ENCODE measurements at places on chromosomes 4 and X.

DNA sequence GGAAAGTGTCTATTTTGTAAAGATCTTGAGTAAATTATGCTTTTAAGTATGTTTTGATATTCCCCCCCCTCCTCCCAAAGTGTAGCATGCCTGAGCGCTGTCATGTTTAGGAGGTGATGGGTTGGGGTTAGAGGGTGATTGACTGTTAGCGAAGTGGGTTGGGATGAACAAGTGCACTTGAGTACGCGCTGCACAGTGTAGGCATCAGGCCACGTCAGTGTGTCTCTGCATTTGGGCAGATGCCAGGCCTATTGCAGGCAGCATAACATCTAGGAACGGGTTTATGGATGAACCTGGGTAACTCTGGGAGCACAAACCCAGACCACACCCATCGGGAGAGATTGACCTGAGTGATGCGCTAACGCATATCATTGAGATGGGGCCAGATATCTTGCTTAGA, 111.2 kb downstream of the TBL1X start:
- DNase-seq: no peak

DNA sequence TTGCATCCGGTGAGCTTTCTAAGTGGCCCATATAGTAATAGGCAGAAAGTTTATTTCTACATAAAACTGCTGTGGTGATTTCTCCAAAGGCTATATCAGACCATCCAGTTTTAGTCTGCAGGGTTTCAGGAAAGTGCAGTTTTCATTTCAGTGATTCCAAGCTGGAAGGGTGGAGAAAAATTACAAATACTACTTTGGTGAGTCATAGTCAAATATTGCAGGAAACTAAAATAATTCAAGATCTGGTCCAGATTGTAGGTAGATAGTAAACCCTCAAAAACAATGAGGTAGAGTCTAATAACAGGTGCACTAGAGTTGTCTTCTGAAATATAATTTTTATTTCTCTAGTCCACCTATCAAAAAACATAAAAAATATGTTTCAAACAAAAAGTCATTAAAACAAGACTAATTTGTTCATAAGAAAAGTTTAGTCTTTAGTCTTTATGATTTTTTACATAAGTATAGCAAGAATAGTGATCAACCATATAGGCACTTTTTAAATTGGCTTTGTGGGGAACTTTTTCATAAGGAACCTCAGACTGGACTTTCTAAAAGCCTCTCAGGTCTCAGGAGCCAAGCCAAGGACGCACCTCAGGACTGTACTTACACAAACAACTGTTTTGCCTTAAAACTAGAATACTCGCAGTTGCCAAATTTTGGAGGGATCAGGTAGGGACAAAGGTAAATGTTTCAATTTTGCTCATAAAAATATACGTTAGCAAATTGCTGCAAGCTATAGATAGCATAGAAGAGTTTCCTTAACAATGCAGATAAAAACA, 101.8 kb upstream of the TLR3 start:
- DNase-seq: no peak

DNA sequence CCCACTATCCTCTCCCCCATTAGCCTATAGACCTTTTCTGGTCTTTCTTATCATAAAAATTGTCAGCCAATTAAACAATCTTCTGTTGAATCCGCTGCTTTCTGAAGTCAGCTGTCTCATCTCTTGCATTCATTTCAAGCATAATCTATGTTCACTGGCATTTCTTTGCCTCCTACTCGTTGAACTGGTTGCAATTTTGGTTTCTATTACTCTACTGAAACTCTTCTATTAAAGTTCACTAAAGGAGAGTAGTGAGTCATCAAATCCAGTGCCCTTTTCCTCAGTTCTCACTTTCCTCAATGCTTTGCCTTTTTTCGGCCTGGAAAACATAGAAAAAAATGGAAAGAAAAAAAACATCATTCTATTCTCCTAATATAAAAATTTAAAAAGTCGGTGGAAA, 23.9 kb upstream of the CXCL13 start:
- DNase-seq: no peak

DNA sequence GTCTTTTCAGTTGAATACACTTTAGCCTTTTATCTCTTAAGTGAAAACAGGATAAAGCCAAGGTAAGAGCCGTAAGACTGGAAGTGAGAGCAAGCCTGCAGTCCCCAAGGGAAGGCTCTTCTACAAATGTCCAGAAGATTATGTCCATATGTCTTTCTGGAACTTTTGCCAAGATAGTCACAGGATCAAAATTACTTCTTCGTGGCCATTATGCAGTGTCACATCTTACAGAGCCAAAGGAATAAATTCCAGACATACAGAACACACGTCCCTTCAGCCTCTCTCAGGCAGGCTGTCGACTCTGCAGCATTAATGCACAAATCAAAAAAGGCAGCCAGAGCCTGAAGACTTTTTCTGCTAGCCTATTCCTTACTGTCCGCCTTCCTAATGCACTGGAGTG, 10.9 kb upstream of the GATB start:
- no peak for DNase-seq

DNA sequence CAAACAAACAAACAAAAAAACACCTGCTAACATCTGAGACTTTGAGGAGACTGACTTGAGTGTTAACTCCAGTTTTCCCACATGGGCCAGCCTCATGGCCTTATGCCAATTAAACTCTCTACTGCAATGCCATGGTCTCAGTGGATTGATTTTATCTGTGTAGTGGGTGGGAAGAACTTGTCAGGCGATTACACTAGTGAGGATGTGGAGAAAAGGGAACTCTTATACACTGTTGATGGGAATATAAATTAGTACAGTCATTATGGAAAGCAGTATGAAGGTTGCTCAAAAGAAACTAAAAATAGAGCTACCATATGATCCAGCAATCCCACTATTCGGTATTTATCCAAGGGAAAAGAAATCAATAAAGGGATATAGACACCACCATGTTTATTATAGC, 12.8 kb upstream of the XIAP start:
- no peak for DNase-seq

- no peak for DNase-seq
Measured at GRCh38 chrX:136204571-136204970, 46.6 kb downstream of the MAP7D3 start.

DNA sequence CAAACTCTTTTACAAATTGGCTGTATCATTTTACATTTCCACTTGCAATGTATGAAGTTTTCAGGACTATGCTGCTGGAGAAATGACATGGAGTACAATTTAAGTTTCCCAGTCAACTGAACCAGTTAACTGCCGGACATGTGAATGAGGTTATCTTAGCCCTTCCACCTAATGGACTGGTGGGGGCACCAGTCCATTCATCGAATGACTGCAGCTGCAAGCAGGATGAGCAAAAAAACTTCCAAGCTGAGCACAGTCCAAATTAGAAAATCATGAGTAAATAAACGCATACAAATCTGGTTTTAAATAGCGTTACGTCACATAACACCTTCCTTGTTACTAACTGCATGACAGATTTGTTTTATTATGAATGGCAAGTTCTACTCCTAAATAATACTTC, 1131.5 kb downstream of the PCDH18 start:
- no peak for DNase-seq

GRCh38 chr4:55132775-55133174, 7.4 kb upstream of the KDR start:
- DNase-seq: no peak

DNA sequence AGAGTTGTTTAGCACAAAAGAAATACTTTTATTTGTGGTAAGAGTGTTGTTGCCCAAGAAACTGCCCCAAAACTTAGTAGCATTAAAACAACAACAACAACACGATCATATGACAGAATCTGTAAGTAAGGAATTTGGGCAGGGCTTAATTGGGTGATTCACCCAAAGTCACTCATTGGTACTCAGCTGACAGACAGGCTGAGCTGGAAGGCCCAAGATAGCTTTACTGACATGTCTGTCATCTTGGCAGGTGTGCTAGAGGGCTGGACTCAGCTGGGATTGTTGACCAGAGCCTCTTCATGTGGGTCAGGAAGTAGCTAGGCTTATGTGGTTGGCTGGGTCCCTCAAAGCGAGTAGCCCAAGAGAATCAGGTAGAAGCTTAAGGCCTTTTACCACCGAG, 52.3 kb downstream of the KIAA0232 start:
- DNase-seq: no peak

GRCh38 chr4:100295792-100296191, 105.5 kb upstream of the DDIT4L start:
- no peak for DNase-seq

DNA sequence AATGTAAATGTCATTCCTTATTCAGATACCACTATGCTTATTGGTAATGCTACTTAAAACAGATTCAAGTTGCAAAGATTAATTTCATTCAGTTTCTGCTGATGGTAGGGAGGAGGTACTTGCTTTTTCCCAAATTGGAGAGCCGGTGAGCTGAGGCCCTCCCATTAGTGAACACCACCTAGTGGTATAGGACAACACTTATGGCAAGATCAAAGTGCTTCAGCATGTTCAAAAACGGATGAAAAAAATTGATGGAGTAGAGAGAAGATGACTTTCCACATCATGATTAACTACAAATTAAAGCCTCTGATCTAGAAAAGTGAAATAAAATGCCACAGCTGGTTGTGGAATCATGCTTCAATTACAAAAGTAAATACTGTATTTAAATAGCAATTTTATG, 112.9 kb downstream of the MBNL3 start:
- no peak for DNase-seq

DNA sequence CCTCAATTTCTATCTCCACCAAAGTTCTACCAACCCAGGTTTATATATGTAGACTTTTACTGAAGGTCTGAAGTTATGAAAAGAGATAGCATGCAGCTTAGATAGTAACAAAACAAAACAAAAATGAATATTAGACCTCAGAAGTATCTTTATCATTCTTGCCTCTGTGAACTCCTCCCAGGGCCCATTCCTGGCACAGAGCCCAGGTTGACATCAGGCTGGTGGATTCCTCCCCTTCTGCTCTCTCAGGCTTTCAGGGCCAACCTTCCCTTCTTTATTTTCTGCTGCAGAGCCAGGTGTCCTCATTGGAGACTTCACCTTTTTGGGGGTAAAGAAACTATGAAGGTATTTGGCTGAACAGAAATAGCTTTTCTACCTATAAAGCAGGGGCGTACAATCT, 112.8 kb upstream of the PITX2 start:
- DNase-seq: no peak

DNA sequence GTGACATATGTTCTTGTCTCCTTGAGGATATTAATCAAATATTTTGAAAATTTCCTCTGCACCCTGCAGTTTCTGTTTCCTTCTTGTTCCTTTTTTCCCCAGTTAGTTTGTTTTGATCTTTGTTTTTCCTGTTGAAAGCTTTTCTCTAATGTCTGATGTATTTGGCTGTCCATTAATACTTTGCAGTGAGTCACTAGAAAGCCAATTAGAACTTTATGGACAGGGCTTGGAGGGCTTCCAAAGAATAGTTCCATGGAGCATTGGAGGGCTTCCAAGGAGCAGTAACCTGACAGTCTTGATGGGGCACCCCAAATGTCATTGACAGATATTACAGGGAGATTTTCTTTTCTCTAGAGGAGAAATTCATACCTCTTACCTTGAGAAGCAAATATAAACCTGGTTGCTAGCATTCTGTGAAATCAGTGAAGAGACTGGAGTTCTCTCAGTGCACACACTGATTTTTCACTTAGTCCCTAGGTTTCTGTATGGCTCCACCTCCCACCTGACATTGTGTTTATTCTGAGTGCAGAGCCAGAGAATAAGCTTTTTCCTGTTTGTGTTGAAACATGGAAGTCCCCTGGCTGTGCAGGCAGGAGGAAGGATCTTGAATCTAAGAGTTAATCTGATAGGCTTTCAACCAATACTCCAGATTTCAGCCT, 26.5 kb downstream of the SPARCL1 start:
- no peak for DNase-seq

DNA sequence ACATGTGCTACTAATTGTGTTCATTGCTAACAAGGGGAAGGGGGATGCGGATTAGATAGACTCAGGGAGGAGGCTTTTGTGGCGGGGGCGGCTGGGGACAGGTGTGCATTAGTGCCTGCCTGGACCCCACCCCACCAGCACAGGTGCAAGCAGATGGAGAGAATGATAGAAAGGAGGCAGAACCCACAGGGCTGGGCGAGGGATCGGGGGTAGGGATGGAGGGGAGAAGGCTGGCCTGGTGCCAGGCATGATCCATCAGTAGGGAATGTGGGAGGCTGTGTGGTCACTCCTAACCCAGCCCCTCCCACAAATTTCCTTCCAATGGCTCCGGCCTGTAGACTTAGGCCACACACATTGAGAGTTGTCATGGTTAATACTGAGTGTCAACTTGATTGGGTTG, 30.5 kb upstream of the CRMP1 start:
- no peak for DNase-seq

GRCh38 chr4:72577211-72577610, 8.2 kb upstream of the ADAMTS3 start:
- no peak for DNase-seq

- DNase-seq: no peak
Measured at GRCh38 chr4:26503427-26503826, 13.1 kb upstream of the CCKAR start.

DNA sequence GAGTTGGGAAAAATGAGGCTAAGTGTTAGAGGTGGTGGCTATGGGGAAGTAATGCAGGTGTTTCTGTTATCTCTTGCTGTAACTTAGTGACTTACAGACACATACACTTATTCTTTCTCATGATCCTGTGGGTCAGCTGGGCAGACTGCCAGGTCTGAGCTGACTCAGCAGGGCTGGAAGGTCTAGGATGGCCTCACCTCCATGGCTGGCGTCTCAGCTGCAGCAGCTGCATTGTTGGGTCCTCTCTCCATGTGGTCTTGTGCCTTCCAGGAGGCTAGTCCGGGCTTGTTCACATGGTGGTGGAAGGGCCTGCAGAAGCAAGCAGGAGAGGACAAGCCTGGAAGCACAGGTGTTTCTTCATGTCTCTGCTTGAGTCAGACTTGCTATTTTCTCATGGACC, 172.7 kb downstream of the NHS start:
- no peak for DNase-seq

- DNase-seq: no peak
Measured at GRCh38 chr4:79223993-79224776, 101.7 kb downstream of the NAA11 start.

DNA sequence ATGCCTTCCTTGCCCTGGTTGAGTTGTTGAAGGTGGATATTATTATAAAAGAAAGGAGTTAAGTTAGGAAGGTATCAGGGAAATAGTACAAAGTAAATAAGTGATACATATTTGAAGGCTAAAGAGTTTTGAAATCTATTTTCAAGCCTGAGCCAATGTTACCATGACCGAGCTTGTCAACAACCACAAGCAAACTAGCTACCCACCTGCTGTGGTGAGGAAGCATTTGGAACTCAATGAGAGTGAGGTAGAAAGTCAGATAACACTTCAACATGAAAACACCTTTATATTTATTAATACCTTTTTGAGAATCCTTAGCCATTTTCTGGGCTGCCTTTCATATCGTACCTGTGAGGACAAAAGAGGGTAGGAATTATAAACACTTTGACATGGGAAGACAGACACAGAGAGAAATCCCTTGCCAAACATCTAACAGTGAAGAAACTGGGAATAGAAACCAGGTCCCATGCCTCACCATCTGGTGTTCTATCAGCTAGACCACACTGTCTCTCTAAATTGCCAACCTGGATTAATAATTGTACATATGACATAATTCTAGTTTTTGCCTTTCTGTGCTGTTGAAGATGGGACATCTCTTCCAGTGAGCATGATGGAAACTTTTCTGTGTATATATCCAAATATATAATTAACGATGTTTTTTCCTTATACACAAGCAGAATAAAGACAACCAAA, 606.4 kb upstream of the NR3C2 start:
- DNase-seq: no peak

GRCh38 chrX:71236836-71237235, 13.8 kb downstream of the GJB1 start:
- no peak for DNase-seq

All from stimulated activated CD4-positive, alpha-beta T cell treated with anti-CD3 and anti-CD28 coated beads, Interleukin-12 subunit alpha, Interleukin-12 subunit beta, amount 100 ng/mL, for 48 hours (primary cell).